Stimulated activated CD8-positive, alpha-beta memory T cell treated with anti-CD3 and anti-CD28 coated beads, Interleukin-12 subunit alpha, Interleukin-12 subunit beta, amount 100 ng/mL, for 1 hour (primary cell): ENCODE measurements at places on chromosomes 16 and 17.

DNA sequence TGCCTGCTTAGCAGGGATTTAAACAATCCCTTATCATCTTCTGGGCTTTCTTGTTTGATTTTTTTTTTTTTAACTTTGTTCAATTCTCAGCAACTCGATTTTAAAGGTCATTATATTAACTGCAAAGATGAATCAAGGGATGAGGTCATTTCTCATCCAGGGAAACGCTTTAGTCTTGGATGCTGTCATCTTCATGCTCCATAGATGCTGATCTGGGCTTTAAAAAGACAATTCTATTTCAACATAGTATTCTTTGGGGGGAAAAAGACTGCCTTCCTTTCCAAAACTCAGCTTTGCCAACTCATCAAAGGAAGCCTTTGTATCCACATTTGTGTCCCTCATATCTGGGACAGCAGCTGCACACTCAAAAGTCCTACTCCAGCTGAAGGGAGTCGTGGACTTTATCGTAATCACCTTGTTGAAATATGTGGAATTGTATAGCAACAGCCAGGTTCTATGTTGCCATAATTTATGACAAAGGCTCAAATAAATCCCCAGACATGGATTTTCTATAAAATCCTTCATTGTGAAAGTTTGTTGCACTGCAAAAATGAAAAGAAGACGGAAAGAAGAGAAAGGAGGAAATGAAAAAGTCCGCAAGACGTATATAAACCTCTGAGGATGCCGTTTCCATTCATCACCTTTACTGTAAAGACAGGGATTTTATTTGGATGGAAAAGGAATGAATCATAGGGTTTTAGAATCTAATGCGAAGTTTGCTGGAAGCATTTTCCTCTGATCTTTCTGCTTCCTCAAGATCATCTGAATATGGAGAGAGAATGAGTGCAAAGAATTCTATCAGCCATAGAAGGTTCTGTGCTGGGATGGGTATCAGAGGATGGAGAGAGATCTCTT, 48.6 kb upstream of the XYLT1 start:
- DNase-seq, result no peak

DNA sequence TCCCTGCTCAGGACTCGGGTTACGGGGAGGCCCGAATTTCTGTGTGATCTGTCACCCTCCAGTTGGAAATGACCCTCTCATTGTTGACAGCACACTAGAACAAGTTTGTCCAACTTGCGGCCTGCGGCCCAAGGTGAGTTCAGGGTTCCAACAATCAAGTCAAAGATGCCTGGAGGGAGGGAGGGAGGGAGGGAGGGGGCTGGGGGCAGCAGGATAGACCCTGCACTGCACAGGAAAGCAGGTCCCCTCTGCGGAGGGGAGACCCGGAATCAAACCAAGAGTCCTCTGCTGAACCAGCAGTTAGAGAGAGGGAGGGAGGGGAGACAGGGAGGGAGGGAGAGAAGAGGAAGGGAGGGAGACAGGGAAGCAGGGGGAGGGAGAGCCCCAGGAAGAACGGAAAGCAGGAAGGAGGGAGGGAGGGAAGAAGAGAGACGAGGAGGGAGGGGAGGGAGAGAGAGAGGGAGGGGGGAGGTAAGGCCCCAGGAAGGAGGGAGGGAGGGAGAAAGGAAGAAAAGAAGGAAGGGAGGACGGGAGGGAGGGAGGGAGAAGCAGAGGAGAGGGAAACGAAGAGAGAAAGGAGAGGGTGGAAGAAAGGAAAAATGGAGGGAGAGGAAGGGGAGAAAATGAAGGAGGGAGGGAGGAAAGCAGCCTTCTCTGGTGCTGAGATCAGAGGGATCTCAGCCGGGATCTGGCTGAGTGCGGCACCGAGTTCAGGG, 96.7 kb upstream of the CDH5 start:
- DNase-seq, result no peak

GRCh38 chr17:13919818-13920217, 149.5 kb upstream of the COX10 start:
- DNase-seq, result no peak

DNA sequence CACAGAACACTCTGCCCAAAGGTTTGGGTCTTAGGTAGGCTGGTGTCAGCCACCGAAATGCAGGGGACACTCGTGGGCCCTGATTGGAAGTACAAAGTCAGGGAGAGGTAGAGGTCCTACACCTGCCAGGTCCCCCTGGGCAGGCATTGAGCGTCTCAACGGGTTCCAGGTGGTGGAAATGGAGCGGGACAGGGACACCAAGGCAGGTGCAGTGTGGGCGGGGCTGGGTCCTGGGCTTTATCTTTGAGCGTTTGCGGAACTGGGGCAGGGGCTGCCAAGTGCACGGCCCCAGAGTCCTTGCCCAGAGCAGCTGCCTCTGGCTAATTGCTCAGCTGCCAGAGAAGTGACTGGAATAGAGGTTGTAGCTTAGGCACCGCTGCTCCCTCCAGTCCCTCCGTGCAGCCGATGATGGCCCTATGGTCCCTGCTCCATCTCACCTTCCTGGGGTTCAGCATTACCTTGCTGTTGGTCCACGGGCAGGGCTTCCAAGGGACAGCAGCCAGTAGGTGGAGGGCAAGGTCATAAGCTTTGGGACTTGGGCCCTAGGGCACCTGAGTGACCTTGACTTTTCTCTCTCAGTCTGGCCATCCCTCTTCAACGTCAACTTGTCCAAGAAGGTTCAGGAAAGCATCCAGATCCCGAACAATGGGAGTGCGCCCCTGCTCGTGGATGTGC, at the start of gene ZACN:
TSS of gene ZACN (plus strand) at position 323 of the 675 bp plus-strand sequence. CDS start at position 406, 83 bp downstream.
- no peak for DNase-seq

- DNase-seq, result no peak
These were observed 5.4 kb upstream of the TBX21 start for GRCh38 chr17:47727704-47728036.

- no peak for DNase-seq
These were observed 4.2 kb downstream of the CCL3 start for GRCh38 chr17:36085765-36086164.

DNA sequence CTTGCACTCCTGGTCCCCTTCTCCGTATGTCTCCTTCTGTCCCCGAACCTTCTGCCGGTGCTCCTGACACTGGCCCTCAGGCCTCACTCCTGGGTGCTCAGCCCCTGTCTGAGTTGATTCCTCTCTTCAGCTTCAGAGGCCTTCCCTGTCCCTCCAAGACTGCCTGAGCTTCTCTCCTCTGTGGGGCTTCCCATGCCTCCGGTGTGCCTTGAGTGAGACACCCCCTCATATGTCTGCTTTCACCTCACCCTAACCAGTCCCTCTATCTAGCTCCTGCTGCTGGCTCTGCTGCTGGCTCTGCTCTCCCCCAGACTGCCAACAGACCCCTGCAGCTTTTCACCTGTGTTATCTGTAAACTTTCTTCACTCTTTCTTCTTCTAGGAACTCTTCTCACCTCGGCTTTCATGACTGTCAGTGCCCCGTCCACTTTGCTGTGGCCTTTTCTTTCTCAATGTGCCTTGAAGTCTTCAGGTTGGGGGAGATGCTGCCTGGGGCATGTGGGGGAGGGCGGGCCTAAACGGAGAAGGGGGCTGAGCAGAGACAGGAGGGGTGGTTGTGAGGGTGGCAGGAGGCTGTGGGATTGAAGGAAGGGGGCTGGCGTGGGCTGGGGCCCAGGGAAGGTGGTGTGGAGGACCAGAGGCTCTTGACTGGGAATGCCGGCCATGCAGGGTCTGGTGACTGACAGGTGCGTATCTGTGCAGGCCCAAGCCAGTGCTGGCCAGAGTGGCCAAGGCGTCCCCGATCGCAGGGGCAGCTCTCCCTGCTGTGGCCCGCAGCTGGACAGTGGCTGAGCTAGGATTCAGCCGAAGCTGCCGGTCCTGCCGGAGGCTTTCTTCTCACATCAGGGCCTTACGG, 81.3 kb downstream of the METRNL start:
- no peak for DNase-seq

- DNase-seq, result no peak
These were observed 3.4 kb downstream of the HS3ST3B1 start for GRCh38 chr17:14304222-14304772.

GRCh38 chr16:732936-733335, 6.0 kb downstream of the HAGHL start:
- DNase-seq, result no peak
